AML-193 (cell line): ENCODE measurements at places on chromosomes 6 and 20.

- no peak for DNase-seq
These were observed 25.1 kb downstream of the HCK start for GRCh38 chr20:32077190-32077589.

DNA sequence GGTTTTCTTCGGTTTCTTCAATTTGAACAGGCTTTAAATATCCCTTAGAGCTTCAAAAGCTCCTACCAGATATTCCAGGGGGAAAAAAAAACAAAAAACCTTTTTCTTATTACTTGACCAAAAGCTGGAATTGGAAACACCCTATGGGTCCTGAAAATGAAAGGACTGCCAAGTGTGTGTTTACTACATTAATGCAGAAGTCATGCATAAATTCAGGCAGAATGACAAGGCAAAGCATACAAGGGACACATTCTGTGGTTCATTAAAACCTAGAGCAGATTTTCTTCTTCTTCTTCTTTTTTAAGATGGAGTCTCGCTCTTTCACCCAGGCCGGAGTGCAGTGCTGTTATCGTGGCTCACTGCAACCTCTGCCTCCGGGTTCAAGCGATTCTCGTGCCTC is 119.1 kb downstream of the GMDS start:
- no peak for DNase-seq

GRCh38 chr6:48151142-48151541 is 40.1 kb upstream of the PTCHD4 start:
- no peak for DNase-seq

- no peak for DNase-seq
These were observed 8.2 kb upstream of the ADAM33 start for GRCh38 chr20:3689978-3690377.

DNA sequence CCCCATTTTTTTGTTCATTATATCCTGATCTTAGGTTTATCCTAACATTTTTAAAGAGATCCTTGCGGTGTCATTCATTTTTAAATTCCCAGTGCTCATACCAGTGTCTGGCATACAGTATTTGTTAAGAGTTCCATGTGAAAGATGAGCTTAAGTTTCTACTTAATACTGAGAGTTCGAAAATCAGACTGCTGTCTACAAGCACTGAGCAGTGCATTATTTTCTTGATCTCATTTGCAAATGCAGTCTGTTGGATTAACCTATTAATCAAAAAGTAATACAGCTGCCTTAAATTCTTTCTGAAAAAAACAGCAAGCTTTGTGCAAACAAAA is 663 bp downstream of the COQ3 start:
- no peak for DNase-seq
